ENCODE measurements at places on chromosomes 4 and X. TPM values are rescaled to one million over a fixed set of nuclear protein-coding genes. Genes with fewer than 3 reads are reported as not detected.

GRCh38 chrX:23854122-23854521 lies 53.6 kb downstream of the APOO start:
- peaks cover 22% of the 10 kb centered on the region for H3K36me3 ChIP-seq
- DNase-seq: no peak
- no peaks in the 10 kb centered on the region for H3K27me3 ChIP-seq
- peak overlapping the region; percentile 53 for H3K27ac ChIP-seq
- H3K4me3 ChIP-seq: no peak overlapping the region
- no peaks in the 10 kb centered on the region for H3K4me1 ChIP-seq

- H3K27me3 ChIP-seq: no peaks in the 10 kb centered on the region
- H3K4me3 ChIP-seq: no peak overlapping the region
Measured at GRCh38 chrX:122934131-122934530, 249.9 kb upstream of the GRIA3 start.

The TMEM31 gene
- 0.74 TPM for total RNA-seq

The AREG gene
- 1.7 TPM for total RNA-seq

GRCh38 chr4:8427761-8428287 lies 12.7 kb downstream of the ACOX3 start:
- DNase-seq: no peak
- H3K36me3 ChIP-seq: peaks cover 13% of the 10 kb centered on the region
- peak overlapping the region; percentile 94 for H3K4me3 ChIP-seq
- H3K27ac ChIP-seq: peak overlapping the region; percentile 97
- H3K4me1 ChIP-seq: peaks cover 32% of the 10 kb centered on the region

The MUC7 gene
- not detected for total RNA-seq

GRCh38 chr4:95058991-95059390 lies 301.2 kb downstream of the BMPR1B start:
- H3K36me3 ChIP-seq: no peaks in the 10 kb centered on the region
- H3K4me1 ChIP-seq: peaks cover 11% of the 10 kb centered on the region
- no peak overlapping the region for H3K4me3 ChIP-seq
- no peak overlapping the region for H3K27ac ChIP-seq
- DNase-seq: no peak

DNA sequence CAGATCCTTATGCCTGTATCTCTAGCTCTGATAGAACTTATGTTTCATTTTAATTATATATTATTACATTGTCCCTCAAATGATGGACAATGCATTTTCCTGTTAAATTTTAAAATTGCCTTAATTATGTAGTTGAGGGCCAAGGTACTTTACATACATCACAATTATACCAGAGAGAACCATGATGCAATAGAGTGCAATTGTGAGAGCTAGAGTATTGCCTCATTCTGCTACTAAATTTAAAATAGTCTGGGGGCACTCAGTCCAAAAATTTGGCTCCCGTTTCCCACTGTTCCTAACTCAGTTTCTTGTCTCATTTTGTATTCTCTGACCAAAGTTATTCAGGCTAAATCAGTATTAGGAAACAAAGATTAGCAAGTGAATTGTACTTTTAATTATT lies 378.5 kb upstream of the ZFP42 start:
- no peak for DNase-seq
- no peak overlapping the region for H3K27ac ChIP-seq
- peaks cover 2% of the 10 kb centered on the region for H3K4me1 ChIP-seq
- no peaks in the 10 kb centered on the region for H3K27me3 ChIP-seq
- no peaks in the 10 kb centered on the region for H3K36me3 ChIP-seq
- H3K4me3 ChIP-seq: no peak overlapping the region

The PHKA1 gene
- total RNA-seq: 12.9 TPM

- H3K4me3 ChIP-seq: no peak overlapping the region
- DNase-seq: no peak
- no peaks in the 10 kb centered on the region for H3K36me3 ChIP-seq
- peaks cover 42% of the 10 kb centered on the region for H3K4me1 ChIP-seq
Measured at GRCh38 chr4:153514001-153514526, 47.9 kb downstream of the TMEM131L start.

DNA sequence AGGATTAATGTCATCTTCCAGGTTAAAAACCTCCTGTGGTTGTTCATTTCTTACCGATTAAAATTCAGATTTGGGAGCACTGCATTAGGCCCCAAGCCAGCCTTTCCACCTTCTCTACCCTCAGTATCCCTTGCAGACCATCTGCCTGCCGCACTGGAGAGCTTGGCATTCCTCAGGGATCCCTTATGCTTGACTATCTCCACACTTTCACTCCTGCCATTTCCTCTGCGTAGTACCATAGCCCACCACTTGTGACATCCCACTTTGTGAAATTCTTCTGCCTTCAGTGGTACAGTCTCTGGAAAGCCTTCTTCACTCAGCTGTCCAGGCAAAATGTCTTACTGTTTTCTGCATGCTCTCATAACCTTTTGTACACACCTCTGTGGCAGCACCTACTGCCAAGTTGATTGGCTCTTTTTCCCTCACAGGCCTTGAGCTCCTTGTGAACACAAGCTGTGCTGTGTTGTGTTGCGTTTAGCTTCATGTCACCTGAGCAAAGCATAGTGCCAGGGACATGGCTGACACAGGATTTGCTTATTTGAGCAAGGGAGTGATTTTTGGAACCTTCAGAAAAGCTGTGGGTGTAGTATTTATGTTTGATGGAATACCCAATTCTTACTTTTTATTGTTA lies 156.4 kb downstream of the ARX start:
- H3K27me3 ChIP-seq: no peaks in the 10 kb centered on the region
- no peak overlapping the region for H3K4me3 ChIP-seq
- peaks cover 8% of the 10 kb centered on the region for H3K36me3 ChIP-seq
- H3K4me1 ChIP-seq: peaks cover 3% of the 10 kb centered on the region
- DNase-seq: no peak

DNA sequence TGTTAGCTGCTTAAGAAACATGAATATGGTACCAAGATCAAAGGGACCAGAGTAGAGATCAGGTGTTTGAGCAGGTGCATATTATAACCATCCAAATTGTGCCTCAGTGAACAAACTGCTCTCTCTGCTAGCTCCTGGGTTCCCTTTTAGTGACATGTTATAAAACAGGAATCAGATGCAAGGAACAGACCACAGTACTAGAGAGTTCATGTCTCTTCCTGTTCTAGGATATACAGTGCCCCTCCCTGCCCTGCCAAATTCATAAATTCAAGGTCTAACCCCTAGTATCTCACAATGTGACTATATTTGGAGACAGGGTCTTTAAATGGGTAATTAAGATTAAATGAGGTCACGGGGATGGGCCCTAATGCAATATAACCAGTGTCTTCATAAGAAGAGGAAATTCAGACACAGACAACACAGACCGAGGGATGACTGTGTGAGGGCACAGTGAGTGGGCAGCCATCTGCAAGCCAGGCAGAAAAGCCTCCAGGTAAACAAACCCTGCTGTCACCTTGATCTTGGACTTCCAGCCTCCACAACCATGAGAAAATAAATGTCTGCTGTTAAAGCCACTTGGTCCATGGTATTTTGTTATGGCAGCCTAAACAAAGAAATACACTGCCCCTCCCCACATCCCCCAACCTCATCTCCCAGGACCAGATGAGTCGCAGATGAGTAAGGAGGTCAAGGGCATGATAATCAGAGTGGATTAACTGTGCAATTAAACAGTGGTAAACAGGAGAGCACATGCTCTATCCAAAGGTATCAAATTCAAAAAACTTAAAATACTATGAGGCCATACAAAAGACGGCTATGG lies 82.5 kb downstream of the RBM47 start:
- no peak overlapping the region for H3K27ac ChIP-seq
- no peaks in the 10 kb centered on the region for H3K27me3 ChIP-seq
- H3K4me3 ChIP-seq: no peak overlapping the region
- peaks cover 16% of the 10 kb centered on the region for H3K4me1 ChIP-seq
- no peak for DNase-seq

- no peaks in the 10 kb centered on the region for H3K36me3 ChIP-seq
- H3K27me3 ChIP-seq: no peaks in the 10 kb centered on the region
- no peak for DNase-seq
- no peak overlapping the region for H3K4me3 ChIP-seq
- no peaks in the 10 kb centered on the region for H3K4me1 ChIP-seq
- H3K27ac ChIP-seq: no peak overlapping the region
Measured at GRCh38 chr4:101414496-101414895, 67.2 kb upstream of the PPP3CA start.

The SPANXC gene
- not detected for total RNA-seq

The AWAT2 gene
- total RNA-seq: not detected

The RHOH gene
- 0.29 TPM for total RNA-seq

DNA sequence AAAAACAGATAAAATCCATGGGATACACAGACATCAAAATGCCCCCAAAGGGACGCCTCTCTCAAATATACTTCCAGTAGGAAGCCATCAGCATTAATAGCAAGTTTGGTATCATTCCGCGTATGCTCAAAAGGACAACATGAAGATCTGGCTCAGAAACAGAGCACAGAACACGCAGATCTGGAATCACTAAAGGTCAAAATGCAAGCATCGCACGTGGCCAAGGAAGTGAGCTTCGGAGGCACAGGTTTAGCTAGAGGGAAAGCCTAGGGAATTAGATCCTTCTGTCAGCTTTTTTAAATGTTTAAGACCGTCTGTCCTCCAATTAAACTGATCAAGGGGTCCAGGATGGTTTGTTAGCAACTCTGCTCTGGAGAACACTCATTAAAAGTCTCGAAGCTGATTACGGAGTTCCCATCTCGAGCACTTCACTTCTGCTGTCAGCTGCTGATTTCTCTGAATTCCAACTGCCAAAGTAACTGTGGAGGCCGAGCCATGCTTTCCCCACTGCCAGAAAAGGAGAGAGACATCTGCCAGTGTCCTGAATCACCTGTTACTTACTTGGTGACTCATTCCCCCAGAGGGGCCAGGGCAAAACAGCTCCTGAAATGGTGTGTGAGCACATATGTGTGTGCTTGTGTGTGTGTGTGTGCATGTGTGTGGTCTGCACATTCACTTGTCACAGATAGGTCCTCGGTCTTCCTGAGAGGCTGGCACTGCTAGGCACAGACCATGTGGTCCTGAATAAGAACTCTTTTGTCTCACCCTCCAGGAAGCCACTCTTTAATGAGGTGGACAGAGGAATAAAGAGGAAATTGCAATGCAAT lies 177.7 kb upstream of the PPARGC1A start:
- H3K36me3 ChIP-seq: no peaks in the 10 kb centered on the region
- no peaks in the 10 kb centered on the region for H3K4me1 ChIP-seq
- DNase-seq: no peak
- no peaks in the 10 kb centered on the region for H3K27me3 ChIP-seq

Measured in mesothelial cell of epicardium (in vitro differentiated cells).